Activated T-helper 9 cell treated with anti-CD3 and anti-CD28 coated beads, Interleukin-2, amount 50 U/mL, for 16 hours (primary cell): ENCODE measurements at places on chromosomes 1 and 21.
A peak's percentile ranks its signal among the peaks of the same experiment; 100 is the strongest.

- no peak for DNase-seq
Measured at GRCh38 chr1:26761217-26761616, 26.5 kb upstream of the PIGV start.

GRCh38 chr1:145956781-145957442 is 905 bp downstream of the LIX1L start:
- no peak for DNase-seq

DNA sequence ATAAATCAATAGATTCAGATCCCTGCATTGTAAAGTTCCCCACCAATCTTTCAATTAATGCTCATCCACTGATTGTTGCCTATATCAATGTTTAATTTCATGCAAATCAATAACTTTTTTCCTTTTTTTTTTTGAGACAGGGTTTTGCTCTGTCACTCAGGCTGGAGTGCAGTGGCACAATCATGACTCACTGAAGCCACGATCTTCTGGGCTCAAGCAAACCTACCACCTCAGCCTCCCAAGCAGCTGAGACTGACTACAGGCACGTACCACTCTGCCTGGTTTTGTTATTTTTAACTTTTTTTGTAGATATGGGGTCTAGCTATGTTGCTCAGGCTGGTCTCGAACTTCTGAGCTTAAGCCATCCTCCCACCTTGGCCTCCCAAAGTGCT is 25.7 kb downstream of the DIO1 start:
- DNase-seq: no peak

GRCh38 chr1:85339089-85339488 is 62.7 kb upstream of the BCL10 start:
- no peak for DNase-seq

- DNase-seq: no peak
Measured at GRCh38 chr1:93007941-93008577, 46.8 kb upstream of the DIPK1A start.

- DNase-seq: peak; percentile 71
Measured at GRCh38 chr1:184805667-184806295, 51.1 kb upstream of the EDEM3 start.

DNA sequence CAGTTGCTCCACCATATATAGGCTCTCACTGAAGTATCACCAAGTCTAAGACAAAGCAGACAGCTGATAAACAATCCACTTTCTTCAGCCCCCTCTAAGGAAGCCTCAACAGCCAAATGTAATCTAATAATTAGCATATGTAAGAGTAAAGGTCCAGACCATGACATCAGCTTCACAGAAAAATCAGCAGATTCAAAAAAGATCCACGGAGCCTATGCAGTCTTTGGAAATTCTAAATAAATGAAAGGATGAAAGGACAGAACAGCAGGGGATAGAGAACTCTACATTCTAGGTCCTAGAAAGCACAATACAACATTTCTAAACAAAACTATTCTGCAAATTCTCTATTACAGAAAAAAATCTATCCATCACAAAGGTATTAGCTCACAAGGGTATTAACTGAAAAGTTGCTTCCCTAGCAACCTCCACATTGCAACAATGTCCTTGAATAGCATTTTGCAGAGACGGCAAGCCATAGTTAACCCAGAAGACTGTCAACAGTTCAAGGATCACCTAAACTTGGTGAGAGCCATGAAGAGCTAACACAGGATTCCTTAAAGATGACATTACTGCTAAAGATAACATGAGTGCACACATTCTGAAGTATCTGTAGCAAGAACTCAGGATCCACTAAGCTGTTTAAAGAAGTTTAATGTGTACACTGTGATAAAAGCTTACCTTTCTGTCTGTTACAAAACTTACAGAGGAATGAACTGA is 74.3 kb downstream of the SIPA1L2 start:
- DNase-seq: no peak

DNA sequence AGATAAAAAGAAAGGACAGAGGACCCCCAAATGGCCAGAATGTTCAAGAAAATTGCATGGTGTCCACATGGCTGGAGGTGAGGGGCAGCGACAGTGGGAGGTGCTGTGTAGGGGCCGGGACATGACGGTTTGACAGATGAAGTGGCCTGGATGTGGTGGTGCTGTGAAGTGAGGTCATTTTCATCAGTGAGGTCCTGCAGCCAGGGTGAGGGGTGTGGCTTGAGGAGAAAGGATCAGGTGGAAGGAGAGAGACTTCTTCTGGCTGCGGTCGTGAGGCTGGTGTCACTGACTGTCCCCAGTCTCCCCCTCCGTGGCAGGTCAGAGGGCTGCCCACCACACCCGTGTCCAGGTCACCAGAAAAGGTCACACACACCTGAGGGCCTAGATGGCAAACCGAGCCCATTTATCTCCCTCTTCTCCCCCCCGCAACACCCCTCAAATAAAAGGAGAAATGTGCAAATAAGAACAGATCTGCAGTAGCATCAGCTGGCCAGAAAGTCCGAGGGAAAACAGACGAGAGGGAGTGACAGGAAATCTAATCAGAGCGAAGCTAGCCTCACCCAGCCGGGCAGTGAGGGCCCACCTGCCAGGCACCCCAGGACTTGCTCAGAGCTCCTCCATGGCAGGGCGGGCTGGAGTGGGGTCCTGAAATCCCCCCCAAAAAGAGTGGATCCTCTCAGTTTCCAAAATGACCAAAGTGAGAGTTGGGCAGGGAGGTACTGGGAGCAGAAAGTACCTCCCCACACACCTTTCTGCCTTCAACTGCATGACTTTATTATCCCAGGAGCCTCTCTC is 148.5 kb upstream of the EDN2 start:
- DNase-seq: no peak

GRCh38 chr21:15703932-15704331 is 25.9 kb upstream of the USP25 start:
- no peak for DNase-seq

GRCh38 chr21:19535356-19535755 is 1131.8 kb upstream of the TMPRSS15 start:
- DNase-seq: no peak

- DNase-seq: no peak
Measured at GRCh38 chr1:217214551-217214950, 416.3 kb downstream of the GPATCH2 start.

GRCh38 chr1:14924455-14925331 is 228.9 kb upstream of the TMEM51 start:
- no peak for DNase-seq

DNA sequence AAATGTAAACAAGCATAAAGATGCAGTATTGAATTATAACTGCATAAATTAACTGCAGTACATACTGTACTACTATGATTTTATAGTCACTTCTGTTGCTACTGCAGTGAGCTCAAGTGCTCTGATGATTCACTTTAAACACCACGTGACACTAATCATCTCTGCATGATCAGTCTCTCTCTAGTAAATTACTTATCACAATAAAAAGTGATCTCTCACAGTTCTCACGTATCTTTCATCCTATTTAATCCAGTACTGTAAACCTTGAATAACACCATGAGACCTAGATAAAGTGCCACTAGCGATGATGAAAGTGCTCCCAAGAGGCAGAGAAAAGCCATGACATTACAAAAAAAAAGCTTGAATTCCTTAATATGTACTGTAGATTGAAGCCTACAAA is 1242.0 kb downstream of the AMY1C start:
- DNase-seq: no peak

DNA sequence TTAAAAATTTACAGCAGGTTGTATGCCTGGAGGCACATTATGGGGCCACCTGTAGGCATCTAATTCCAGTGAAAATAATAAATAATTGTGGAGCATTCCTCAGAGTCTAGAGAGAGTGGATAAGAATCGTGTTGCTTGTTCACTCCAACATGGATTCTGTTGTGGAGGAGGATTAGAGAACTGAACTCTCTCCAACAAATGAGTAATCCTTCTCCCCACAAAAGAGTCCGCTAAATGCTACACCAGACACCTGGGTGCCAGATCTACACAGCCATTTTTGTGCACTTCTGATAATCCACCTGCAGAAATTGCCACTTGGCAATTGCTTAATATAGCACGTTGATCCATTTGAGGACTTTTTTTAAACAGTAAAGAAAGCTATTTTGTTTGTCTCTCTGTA is 113.7 kb upstream of the DPYD start:
- DNase-seq: no peak

- no peak for DNase-seq
Measured at GRCh38 chr1:228513236-228513900, 26.2 kb downstream of the RNF187 start.

GRCh38 chr1:185074307-185074706 is 28.9 kb downstream of the RNF2 start:
- DNase-seq: no peak

DNA sequence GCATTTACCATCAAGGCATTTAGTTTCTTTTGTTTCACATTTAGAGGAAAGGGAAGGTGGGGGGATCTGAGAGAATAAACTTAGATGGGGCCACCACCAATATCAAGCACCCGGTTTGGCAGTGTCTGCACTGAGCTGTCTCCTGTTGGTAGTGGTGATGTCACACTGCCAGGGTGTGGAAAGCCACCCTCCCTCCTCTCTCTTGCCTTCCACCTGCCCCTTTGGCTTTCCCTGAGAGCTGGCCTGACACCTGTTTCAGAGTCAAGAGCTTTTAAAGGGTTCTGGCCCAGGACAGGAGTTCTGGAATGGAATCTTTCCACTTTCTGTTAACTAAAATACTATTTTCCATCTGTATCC is 13.4 kb downstream of the ATF3 start:
- DNase-seq: no peak

DNA sequence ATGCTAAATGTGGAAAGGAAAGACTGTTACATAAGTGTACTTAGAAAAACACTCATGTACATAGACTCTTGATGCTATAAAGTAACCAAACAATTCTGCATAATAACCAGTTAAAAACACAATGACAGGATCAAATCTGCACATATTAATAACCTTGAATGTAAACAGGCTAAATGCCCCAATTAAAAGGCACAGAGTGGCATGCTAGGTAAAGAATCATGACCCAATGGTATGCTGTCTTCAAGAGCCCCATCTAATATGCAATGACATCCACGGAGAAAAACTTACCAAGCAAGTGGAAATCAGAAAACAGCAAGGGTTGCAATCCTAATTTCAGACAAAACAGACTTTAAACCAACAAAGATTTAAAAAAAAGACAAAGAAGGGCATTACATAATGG is 644.8 kb upstream of the PKN2 start:
- no peak for DNase-seq

GRCh38 chr1:210655511-210655910 is 326.8 kb downstream of the HHAT start:
- no peak for DNase-seq
